ENCODE measurements at places on chromosomes 7 and 10. TPM values are rescaled to one million over a fixed set of nuclear protein-coding genes. Genes with fewer than 3 reads are reported as not detected.

The FOXP2 gene
- total RNA-seq: 0.06 TPM

The CHAT gene
- not detected for total RNA-seq

The ACTL6B gene
- total RNA-seq: not detected

The RBP4 gene
- total RNA-seq: 2.7 TPM

The PCLO gene
- 0.58 TPM for total RNA-seq

The EGFR gene
- total RNA-seq: 48.1 TPM

The TUBGCP2 gene
- 35.2 TPM for total RNA-seq

The GATA3 gene
- 3.2 TPM for total RNA-seq

The TRIM74 gene
- not detected for total RNA-seq

The NXPH1 gene
- total RNA-seq: not detected

The CFAP69 gene
- total RNA-seq: 0.51 TPM

The ZNF503 gene
- 9.6 TPM for total RNA-seq

The NUTM2A gene
- total RNA-seq: 0.69 TPM

The CSGALNACT2 gene
- 8.1 TPM for total RNA-seq

The UCMA gene
- not detected for total RNA-seq

The ANXA8L1 gene
- total RNA-seq: 3.3 TPM

The AKR1D1 gene
- total RNA-seq: not detected

The YKT6 gene
- 79.3 TPM for total RNA-seq

All from epithelial cell of proximal tubule (primary cell).